Activated CD8-positive, alpha-beta memory T cell treated with anti-CD3 and anti-CD28 coated beads, Interleukin-2, amount 50 U/mL, for 48 hours (primary cell): ENCODE measurements at places on chromosomes 6 and 20.

DNA sequence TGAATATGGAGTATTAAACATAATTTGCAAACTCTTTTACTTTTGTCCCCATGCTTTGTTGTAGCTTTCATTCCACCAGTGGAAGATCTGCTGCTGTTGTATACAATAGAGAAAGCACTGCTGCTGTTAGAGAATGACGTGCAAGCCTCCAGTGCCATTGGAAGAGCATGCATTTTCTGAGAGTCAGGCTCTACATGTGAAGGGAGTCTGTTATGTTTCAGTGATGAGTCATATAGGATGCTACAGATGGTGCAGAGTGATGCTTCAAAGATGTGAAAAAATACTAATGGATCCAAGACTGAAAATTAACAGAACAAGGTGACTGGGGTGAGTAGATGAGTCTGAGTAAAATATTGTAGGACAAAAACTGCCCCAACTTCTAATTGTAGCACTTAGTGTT, 22.4 kb upstream of the BACH2 start:
- DNase-seq: no peak

DNA sequence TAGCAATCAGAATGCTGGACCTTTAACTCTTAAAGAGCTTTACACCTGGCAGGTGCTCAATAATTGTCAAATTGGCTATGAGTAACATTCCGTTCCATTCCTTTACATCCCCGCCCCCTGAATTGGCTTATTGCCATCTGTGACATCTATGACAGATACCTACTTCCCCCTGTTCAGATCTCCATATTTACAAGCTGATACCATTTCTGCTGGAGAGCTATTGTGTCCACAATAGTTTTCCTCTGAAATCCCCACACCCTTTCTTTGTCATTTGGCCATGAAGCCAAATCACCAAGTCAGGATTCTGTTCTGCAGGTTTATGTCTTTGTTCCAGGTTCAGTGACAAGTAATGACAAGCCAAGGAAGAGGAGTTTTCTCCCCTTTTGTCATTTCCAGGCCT, 3.2 kb downstream of the CDH26 start:
- DNase-seq: no peak

GRCh38 chr20:53381568-53382262, 211.9 kb downstream of the ZNF217 start:
- no peak for DNase-seq

- no peak for DNase-seq
These were observed 10.4 kb downstream of the COX7A2 start for GRCh38 chr6:75233092-75233615.

GRCh38 chr6:149060985-149061760, 256.3 kb upstream of the TAB2 start:
- DNase-seq: no peak

- no peak for DNase-seq
These were observed 32.5 kb downstream of the ADGRG6 start for GRCh38 chr6:142334294-142334693.

- no peak for DNase-seq
These were observed 59.4 kb upstream of the BACH2 start for GRCh38 chr6:90356012-90356421.

- DNase-seq: no peak
These were observed 789.8 kb upstream of the MAP3K7 start for GRCh38 chr6:91376686-91377085.

DNA sequence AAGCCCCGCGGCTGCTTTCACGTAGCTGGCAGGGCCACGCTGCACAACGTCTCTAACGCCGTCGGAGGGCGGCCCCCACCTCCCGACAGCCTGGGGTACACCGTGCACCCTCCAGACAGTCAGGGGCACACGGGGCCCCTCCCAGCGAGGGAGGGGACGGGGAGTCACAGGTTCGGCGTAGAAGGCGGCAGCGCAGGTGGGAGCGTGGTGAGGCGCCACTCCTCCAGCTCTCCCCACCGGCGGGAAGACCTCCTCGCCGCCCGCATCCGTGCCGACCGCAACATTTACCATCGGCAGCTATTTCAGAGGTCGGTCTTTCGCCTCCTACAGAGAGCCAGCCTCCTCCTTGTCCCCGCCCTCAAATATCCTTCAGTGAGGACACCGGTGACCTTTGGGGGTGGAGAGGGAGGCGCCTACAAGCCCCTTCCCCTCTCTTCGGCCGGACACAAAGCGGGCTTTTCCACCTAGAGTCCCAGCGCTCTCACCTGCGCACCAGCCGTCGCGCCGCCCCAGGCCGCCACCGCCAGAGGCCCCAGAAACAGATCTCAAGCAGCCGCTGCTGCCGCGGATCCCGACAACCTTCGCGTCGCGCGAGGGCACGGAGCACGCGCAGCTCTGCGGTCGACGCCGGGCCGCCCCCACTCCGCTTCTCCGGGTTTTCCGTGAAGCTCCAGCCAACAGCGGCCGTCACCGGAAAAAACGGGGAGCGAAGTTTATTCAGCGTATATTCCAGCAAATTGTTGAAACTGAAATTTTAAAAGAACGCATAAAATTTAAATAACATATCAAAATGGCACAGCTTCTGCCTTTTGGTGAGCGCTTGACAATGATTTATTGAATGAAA, at the start of gene MKKS:
TSS of gene MKKS (minus strand) at position 600 of the 844 bp plus-strand sequence. CDS start 20,708 bp downstream, outside the sequence.
- peak; percentile 92 for DNase-seq

- DNase-seq: no peak
These were observed 85.5 kb upstream of the NT5E start for GRCh38 chr6:85364344-85364743.

DNA sequence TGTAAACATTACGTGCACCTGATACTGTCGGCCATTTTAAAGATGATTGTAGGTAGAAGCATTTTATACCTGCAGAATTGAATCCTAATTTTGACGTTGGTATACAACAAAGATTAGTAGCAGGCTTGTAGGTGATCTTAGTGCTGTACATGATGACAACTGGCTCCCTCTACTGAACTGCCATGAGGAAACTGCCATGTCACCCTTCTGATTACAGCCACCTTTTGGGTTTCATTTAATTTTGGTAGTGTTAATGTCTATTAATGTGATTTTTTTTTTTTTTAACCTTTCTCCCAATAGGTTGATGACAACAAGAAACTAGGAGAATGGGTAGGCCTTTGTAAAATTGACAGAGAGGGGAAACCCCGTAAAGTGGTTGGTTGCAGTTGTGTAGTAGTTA, 2.3 kb downstream of the RPS12 start:
- no peak for DNase-seq

- DNase-seq: no peak
These were observed 899.3 kb upstream of the MAP3K7 start for GRCh38 chr6:91486200-91486599.

DNA sequence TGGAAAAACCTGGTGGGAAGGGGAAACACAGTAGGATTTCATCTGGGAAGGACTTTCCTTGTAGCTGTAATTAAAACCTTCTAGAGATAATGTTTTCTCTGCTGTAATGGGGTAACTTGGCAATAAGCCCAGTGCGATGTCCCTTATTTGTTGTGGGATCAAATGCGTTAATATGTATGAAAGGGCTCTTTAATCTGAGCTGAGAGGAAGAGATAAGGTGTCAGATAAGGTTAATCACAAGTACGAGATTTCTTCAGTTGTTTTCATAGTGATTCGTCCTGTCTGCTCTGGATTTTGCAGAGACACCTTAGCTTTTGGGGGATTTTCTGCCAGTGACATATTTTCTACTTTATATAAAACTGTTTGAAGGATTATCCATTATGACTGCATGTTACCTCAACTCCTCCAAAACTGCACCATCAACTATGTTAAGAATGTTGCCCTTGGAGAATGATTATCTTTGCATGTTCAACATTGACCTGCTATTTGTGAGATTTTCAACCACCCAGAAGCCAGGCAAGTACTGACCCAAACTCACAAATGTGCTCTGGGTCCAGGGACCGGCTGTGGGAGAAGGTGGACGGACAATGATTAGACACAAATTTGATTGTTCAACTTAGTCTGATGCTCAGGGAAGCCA, 21.2 kb upstream of the ELOVL5 start:
- no peak for DNase-seq

- no peak for DNase-seq
These were observed 767.3 kb downstream of the TFAP2A start for GRCh38 chr6:9647599-9647998.

DNA sequence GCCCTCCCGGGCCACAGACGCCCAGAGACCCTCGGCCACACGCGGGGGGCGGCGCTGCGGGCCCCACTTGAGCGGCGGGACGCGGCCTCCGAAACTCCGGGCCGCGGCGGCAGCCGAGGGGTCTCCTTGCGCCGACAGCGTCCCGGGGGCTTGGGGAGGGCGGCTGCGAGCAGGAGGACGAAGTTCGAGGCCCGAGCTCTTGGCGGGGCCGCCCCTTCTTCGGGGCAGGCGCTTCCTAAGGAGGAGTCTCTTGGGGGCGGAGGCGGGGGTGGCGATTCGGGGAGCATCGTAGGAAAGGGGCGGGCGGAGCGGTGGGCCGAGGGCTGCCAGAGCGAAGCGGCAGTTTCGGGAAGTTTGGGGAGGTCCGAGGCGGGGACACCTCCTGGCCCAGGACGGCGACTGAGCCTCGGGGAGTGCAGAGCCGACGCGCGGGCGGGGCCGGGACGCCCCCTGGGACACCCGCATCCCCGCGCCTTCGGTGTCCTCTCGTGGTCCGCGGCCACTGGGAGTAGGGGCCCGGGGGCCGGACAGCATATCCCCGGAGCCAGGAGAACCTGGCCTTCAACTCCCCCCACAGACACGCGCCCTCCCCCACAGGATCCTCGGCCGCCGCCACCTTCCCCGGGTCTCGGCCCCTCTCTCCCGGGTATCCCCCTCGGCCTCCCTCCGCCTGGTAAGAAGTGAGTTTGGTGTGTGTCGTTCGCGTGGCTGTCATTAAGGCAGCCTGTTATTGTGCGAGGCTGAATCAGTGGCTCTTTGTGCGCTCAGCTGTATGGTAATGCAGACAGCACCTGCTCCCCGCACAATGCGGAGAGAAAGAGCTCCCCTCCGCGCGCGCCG, 613 bp upstream of the DLL1 start:
- DNase-seq: peak; percentile 65

DNA sequence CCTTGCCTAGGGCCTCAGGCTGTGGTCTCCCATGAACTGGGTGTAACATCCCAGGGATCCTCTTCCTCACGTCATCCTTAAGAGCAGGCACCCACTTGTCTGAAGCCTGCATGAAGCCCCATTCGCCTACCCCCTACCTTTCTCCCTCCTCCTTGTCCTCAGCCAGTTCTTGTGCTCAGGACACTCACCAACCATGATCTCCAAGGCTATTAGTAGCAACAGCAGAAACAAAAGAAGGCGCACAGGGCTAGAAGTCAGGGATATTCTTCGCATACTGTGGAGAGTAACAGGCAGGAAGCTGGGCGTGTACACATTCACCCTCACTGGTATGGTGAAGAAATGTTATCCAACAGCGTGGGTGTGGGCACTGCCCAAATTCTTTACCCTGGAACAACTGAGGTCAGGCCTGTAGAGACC, 7.3 kb downstream of the RAET1E start:
- DNase-seq: no peak

DNA sequence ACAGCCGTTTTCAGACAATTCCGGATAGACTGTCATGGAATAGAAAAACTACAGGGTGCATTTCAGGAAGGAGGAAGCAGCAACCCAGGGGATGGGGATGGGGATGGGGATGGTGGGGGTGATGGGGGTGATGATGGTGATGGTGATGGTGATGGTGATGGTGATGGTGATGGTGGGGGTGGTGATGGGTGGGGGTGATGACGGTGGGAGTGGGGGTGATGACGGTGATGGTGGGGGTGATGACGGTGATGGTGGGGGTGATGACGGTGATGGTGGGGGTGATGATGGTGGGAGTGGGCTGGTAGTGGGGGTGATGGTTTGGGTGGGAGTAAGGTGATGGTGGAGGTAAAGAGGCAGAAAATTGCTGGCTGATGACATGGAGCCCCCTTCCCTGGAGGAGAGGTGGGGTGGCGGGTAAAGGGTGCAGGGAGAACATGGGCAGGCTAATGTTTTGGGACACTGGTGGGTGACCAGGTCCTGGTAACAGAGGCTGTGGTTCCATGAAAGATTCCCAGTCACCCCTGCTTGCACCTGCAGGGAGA, 17.5 kb downstream of the LAMA5 start:
- DNase-seq: no peak

GRCh38 chr6:107730106-107730505, 94.0 kb downstream of the SCML4 start:
- no peak for DNase-seq

DNA sequence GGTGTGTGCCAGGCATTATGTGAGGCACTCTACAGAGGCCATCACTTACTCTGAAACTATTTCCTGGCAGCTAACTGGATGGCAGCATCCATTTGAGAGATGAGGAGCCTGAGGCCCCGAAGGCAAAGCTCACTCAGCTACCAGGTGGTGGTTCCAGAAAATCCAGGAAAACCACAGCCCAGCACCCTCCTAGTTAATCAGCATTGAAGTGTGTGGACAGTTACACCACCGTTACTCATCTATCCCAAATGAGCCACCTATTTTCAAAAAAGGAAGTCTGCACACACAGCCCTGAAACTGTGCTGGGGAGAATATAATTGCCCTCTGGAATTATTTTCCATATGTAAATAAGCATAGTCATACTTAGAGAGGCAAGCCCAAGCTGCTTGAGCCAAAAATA, 67.4 kb downstream of the CNBD2 start:
- no peak for DNase-seq

- DNase-seq: no peak
These were observed 151.5 kb upstream of the STMND1 start for GRCh38 chr6:16950302-16950701.

GRCh38 chr6:1612974-1613306, 3.2 kb downstream of the FOXC1 start:
- no peak for DNase-seq

- DNase-seq: no peak
These were observed 164.2 kb downstream of the NFATC2 start for GRCh38 chr20:51378171-51378928.

GRCh38 chr20:57656821-57657534, 36.8 kb upstream of the ZBP1 start:
- peak; percentile 47 for DNase-seq

- DNase-seq: peak; percentile 54
These were observed 1378.6 kb upstream of the DEFB115 start for GRCh38 chr20:29878777-29879442.

DNA sequence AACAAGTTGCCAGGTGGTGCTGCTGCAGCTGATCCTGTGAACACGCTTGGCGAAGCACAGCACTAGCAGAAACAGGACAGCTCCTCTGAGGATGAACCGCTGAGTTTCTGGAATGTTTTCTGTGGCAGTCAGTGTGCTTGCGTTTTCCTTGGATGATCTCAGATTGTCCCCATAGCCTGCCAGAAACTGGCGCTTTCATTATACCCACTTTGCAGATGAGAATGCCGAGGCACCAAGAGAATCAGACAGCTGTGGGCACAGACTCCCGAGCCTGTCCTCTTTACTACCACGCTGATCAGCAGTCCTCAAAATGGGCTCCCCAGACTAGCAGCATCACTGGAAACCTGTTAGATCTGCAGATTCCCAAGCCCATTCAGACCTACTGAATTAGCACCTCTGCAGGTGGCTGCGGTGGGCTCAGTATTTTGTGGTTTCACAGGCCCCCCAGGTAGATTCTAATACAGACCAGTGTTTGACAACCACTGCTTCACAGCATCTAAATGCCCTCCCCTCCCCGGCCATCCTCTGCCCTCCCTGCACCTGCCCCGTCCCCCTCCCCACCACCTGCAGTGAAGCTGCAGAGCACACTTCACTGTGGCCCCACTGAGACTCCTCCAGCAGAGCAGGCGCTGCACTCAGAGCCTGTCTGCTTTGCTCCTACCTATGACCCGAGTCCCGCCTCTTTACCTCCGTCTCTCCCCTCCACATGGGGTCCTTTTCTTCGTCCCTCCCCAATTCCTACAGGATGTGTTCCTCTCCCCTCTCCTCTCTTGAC, 29.6 kb downstream of the SPATA2 start:
- DNase-seq: no peak

GRCh38 chr6:121435444-121436069, at the start of gene GJA1:
GJA1 (plus strand) TSS chr6:121435646; CDS start chr6:121446848, 11,202 bp downstream.
- no peak for DNase-seq
